ENCODE measurements at places on chromosomes 2 and 18.

- no peak for DNase-seq
Measured at GRCh38 chr2:34849827-34850226, 1250.7 kb upstream of the FAM98A start.

- no peak for DNase-seq
Measured at GRCh38 chr18:5532066-5532465, 11.7 kb downstream of the EPB41L3 start.

- no peak for DNase-seq
Measured at GRCh38 chr2:198101688-198102087, 297.3 kb downstream of the PLCL1 start.

GRCh38 chr18:59795882-59796281 is 98.7 kb upstream of the CCBE1 start:
- DNase-seq: no peak

- no peak for DNase-seq
Measured at GRCh38 chr2:95048825-95049682, 23.5 kb downstream of the MAL start.

DNA sequence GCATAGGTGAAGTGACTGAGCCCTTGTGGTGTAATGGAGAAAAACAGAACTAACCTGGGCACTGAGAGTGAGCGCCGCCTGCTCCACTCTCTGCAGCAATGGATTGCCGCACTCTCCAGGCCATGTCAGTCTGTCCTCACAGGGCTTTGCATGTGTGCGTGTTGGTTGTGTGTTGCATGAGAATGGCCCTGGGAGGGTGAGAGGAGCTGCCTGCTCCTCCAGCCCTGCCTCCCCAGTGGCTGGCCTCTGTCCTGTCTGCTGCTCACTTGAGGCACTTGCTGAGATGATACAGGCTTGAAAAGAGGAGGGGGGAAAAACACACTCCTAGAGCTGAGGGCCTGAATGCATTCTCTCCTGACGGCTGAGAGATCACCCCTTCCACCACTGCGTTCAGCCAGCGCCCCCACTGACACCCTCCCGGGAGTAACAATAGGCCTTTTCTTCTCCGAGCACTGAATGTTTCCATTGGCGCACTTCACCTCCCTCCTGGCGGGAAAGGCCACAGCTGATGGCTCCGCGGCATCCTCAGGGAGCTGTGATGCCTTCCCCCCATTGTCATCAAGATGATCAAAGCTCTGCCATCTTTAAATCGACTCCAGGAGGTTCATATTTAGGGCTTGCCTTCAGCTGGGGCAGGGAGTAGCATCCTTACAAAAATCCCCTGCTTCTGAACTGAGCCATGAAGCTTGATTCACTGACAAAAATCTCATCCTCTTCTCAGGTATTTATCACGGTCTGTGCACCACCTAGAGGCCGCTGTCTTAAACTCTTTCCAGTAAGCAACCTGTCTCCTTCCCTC is 49.9 kb upstream of the DAPL1 start:
- DNase-seq: peak; percentile 31

- DNase-seq: no peak
Measured at GRCh38 chr2:183179156-183179555, 54.9 kb downstream of the NUP35 start.

DNA sequence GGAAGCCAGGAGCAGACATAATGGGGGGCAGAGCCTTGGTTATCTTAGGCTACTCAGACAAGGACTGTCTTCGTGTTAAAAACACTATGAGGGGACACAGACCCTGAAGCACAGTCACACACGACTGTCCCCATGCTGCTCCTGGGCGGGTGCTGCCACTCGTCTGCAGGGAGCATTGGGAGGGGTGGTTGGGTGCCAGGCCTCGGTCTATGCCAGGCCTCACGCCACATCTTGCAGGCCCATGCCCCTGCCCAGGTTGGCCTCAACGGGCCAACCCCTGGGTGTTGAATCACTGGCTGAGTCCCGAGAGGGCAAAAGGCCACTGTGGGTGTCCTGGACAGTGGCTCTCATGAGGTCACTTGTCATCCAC is 97.9 kb downstream of the USP40 start:
- DNase-seq: no peak
